ENCODE measurements at places on chromosomes 7 and 10.

GRCh38 chr7:157927313-157927925 is 590.6 kb downstream of the DNAJB6 start:
- DNase-seq = no peak

- DNase-seq = no peak
These were observed 137.0 kb downstream of the RAPGEF5 start for GRCh38 chr7:22219739-22220493.

DNA sequence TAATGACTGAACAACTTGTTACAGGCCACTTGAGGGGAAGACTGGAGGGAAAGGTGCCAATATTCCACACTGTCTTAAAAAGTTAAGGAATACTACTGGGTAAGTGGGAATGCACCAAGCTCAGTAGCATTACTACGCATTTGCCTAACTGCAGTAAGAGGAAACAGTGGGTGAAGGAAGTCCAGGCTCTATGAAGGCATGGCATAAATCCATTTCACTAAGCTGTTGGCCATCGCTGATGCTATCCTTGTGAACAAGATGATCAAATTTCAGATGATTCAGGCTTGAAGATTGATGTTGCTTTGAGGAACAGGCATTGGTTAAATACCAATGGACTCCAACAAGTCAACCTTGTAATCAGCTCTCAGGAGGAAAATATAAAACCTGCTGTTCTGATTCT is 44.2 kb upstream of the TES start:
- DNase-seq = no peak

GRCh38 chr10:28946479-28946878 is 269.2 kb downstream of the BAMBI start:
- DNase-seq = no peak

- no peak for DNase-seq
These were observed 37.7 kb upstream of the TOMM7 start for GRCh38 chr7:22860337-22860736.

DNA sequence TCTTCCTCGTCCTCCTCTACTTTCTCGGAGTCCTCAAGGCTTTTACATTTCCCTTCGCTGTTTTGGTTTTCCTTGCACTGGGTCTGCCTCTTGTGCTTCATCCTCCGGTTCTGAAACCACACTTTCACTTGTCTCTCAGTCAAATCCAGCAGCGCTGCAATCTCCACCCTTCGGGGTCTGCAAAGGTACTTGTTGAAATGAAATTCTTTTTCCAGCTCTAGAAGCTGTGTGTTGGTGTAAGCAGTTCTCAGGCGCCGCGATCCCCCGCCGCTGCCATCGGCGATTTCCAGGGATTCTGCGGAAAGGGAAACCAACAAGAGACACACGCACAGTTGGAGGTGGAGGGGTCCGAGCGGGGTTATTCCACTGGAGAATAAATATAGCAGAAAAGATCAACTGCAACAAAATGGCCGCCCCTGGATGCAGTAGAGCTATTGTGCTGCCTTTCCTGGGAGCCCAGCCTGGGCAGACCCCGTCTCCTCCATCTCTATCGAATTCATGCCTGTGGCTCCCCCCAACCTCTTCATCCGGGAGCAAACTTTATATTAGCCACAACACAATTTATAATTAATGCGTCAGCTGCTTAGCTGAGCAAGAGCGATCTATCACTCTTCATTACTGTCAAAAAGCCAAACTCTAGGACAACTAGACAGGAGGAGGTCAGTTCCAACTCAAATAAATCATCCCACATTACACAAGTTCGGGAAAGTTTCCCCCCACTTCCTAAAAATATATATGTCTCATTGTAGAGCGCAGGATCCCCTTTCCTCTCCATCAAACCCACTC is 1.1 kb downstream of the HOXA2 start:
- no peak for DNase-seq

DNA sequence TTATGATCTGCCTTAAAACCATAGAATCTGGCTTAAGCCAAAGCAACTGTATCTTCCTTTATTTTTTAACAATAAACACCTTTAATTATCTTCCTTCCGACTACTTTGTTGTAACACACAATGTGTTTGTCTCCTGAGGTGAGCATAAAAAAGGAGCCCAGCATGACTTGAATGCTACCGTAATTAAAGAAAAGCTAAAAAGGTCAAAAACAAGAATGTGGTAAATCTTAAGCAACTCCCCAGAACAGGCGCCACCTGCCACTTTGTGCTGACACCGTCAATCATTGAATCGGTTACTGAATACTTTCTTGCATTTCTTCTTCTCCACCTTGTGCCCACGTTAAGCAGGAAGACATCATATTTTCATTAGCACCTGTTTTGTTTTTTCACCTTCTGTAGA is 569.9 kb upstream of the C7orf33 start:
- no peak for DNase-seq

GRCh38 chr7:122143376-122143750 is 686 bp downstream of the AASS start:
- no peak for DNase-seq

DNA sequence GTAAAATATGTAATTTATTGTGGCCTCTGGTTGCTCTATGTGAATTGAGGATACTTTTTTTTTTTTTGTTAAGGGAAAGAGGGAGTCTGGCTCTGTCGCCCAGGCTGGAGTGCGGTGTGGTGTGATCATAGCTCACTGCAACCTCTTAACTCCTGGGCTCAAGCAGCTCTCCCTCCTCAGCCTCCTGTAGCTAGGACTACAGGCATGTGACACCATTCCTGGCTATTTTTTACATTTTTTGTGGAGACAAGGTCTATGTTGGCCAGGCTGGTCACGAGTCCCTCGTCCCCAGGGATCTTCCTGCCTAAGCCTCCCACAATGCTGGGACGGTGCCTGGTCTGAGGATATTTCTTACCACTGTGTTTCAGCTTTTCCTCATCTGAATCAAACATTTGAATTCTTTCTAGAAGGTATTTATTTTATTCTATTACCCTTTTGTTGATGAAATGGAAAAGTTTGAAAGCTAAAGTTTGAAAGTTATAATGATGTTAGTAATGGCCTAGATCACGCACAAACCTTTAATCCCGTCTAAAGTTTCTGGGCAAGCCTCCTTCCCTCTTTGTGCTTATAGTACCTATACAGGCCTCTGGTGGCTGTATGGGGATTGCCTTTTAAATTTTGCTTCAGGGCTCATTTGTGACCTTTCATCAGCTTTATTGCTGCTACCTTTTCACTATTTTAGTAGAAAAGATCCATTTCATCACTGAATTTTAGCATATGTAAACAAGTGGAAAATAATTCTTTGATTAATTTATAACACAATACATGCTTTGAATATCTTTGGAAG is 2.0 kb downstream of the IFRD1 start:
- no peak for DNase-seq

DNA sequence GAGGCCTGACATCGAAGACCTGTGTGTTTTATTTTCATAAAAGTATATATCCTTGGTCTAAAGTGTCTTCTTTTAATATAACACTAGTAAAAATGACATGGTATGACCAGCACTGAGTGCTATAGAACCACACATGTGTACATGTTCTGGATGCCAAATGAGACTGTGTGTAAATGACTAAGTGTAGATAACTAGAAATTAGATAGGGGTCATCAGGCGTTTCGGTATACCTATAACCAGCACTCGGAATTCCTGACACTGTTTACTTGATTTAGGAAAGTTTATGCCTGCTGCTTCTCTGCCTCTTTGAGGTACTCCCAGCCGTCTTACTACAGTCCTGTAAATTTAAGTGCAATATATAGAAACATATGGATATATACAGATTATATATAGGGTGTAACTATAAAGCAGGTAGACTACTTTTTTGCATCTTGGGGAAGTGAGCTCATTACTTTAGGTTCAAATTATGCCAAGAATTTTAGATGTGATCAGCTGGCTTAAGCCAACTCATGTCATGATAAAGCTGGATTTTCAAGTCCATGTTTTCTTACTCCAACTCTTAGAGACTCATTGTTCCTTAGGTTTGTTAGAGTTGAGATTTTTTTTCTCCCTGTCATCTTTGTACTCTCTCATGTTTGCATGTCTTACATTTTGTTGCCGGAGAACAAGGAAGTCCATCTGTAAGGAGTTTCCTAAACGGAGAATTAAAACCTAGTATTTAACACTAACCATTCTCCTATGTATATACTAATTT is 62.9 kb downstream of the KLHDC10 start:
- DNase-seq = no peak

DNA sequence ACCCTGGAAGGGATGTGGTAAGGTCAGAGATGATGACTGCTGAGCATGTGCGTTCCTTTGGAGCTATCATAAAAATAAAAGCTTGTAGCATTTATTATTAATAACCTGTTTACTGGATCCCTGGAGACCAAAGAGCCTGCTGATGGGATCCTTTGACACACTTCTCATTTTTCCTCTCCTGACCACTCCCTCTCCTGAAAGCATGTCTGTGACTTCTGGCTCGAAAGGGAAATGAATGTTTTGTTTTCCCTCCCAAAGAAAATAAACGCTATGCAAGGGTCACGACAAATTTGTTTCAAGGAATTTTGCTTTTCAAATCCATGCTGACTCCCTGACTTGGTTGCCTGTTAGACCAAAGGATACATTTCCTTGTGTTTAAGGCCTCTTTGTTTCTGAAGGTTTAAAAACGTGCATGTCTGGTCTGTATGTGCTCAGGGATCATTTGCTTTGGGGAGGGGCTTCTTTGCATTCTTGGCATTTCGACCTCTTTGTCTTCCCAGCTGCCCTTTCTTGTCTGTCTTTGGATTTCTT is 185.1 kb upstream of the AGK start:
- no peak for DNase-seq

- no peak for DNase-seq
These were observed 168.9 kb downstream of the PKD1L1 start for GRCh38 chr7:47779341-47779771.

GRCh38 chr10:97608991-97609561 is 19.6 kb downstream of the C10orf62 start:
- no peak for DNase-seq

DNA sequence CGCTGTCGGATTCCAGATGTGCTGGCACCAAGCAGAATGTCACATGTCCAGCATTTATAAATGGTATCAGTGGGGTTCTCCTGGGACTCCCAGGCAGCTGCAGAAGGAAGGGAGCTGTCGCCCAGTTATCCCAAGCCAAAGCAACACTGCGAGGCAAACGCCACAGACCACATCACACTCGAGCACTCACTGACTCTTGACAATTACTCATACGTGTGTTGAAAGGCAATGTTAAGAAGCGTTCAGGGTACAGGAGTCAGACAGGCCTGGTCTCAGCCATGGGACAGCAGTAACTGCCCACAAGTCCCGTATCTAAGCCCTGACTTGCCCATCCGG is 113.4 kb downstream of the DIP2C start:
- DNase-seq = no peak

All from NCI-H748 treated with DMSO at 0.1 percent for 48 hours (cell line).